AG20443 (cell line): ENCODE measurements at places on chromosomes 12 and 14.

DNA sequence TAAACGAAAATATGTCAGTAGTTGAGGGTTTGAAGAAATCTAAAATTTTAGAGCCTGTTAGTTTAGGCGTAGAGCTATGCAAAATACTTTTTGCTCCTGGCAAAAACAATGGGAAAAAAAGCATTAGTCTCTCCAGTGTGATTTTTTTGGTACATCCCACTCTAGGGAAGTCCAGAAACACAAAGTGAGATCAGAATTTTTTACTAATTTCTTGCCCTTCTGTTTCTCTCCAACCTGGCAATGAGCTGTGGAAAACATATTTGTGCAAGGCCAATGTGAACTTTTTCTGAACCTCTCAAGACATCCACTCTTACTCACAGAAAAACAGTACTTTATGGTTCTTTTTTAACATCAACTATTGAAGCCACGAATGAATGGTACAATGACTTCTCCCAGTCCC lies 56.9 kb upstream of the DCN start:
- DNase-seq: no peak

GRCh38 chr14:93884950-93885349 lies 42.2 kb upstream of the FAM181A start:
- DNase-seq: no peak

- DNase-seq: peak; percentile 41
These were observed at the start of gene ARHGAP5 for GRCh38 chr14:32077081-32078022. Gene ARHGAP5, plus strand, starts transcription at chr14:32077304. Its CDS starts 13,366 bp downstream, at chr14:32090670.

GRCh38 chr12:121580959-121581685 lies at the start of gene KDM2B:
Gene KDM2B, minus strand, starts transcription at chr12:121581023. Its CDS starts 112 bp downstream, at chr12:121580911.
- peak; percentile 33 for DNase-seq

- DNase-seq: no peak
These were observed 58.6 kb downstream of the SLC38A1 start for GRCh38 chr12:46209914-46210872.

DNA sequence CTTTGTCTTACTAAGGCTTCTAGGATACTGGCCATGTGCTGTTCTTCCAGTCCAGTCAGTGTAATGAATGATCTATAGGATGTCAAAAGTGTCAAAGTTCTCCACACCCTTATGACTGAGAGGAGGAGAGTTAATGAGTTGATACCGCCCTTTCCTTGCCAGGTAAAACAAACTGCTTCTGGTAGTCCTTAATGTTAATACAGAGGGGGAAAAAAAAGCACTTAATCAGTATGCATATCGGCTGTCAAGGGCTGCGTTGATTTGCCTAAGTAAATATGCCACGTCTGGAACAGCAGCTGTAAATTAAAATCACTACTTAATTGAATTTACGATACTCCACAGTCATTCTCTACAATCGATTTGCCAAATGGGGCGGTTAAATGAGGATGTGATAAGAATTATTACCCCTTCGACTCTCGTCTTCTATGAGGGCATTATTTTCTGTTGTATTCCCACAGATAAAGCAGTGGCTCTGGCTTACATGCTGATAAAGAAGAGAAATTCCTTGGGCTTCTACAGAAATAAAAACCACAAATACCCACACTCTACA lies 416.0 kb downstream of the KCNH5 start:
- no peak for DNase-seq

- DNase-seq: no peak
These were observed 186.6 kb downstream of the PAX9 start for GRCh38 chr14:36848213-36848612.

DNA sequence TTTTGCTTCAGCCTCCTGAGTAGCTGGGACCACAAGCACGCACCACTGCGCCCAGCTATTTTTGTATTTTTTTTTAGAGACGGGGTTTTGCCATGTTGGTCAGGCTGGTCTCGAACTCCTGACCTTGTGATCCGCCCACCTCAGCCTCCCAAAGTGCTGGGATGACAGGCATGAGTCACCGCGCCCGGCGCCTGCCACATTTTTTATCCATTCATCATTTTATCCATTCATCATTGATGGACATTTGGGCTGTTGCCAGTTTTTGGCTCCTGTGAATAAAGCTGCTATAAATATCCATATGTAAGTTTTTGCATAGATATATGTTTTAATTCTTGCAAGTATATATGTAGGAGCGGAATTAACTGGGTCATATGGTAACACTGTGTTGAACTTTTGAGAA lies 79.5 kb downstream of the DAAM1 start:
- DNase-seq: no peak

GRCh38 chr12:53097564-53098353 lies at the start of gene IGFBP6:
Gene IGFBP6, plus strand, starts transcription at chr12:53097667. Its CDS starts 51 bp downstream, at chr12:53097718.
- DNase-seq: peak; percentile 67

DNA sequence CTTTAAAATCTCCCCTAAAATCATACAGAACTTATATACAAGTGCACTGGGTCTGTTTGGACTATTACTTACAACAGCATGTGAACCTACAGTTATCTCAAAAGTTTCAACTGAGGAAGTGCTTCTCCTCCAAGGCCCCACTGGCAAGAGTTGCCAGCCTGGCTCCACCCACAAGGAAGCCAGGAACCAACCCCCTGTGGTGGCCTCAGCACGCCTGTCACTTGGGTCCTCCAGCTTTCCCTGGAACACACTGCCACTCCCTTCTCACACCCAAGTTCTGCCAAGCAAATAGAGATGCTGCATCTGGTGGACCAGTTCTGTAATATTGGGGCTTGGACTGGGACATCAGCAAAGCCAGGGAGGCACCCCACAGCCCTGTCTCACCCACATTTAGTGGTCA lies 115.4 kb downstream of the GCH1 start:
- no peak for DNase-seq

DNA sequence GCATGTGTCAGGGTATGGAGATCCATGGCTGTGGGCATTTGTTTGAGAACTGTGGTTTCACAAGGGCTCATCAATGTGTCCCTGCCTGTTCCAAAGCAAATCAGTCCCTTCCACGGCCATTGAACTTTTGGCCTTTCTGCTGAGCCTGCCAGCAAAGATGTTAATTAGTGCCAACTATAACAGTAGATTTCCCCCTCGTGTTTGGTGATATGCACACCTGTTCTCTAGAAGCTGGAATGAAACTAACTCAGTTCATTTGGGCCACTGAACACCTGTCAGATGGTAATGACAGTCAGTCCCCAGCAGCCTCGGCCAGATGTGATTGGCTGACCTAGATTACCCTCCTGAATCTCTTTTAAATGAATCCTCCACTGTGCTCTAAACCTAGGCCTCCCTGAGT lies 43.2 kb downstream of the IRAK3 start:
- DNase-seq: no peak

GRCh38 chr12:112906712-112907414 lies at the start of gene OAS1:
Gene OAS1, plus strand, starts transcription at chr12:112906962. Its CDS starts 78 bp downstream, at chr12:112907040.
- DNase-seq: peak; percentile 59

GRCh38 chr12:132445884-132446632 lies 43.9 kb upstream of the FBRSL1 start:
- peak; percentile 67 for DNase-seq

- DNase-seq: no peak
These were observed 5.1 kb upstream of the NKX2-1 start for GRCh38 chr14:36524874-36525745.

- peak; percentile 48 for DNase-seq
These were observed 5.9 kb downstream of the LAG3 start for GRCh38 chr12:6778217-6778573.

DNA sequence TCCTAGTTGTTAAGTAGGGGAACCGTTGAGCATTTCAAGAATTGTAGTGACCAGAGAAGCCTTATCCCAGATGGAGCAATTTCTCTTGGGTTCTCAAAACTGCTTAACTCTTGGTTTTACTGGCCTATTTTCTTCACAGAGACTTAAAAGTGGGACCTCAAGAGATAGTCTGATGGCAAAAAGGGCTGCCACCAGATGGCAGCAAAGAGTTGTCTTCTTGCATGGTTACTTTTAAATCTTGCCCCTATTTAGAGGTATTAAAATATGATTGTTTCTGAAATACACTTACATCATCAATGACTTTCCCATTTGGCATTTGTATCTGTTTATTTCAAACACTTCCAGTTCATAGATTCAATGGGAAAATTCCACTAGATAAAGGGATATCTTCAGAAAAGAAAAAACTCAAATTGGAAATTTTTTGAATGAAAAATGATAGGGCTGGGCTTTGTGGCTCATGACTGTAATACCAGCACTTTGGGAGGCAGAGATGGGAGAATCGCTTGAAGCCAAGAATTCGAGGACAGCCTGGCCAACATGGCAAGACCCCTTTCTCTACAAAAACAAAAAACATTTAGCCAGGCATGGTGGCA lies 69.9 kb upstream of the CNTN1 start:
- DNase-seq: peak; percentile 49

- peak; percentile 15 for DNase-seq
These were observed 187.2 kb downstream of the SYNE2 start for GRCh38 chr14:64040044-64040443.

DNA sequence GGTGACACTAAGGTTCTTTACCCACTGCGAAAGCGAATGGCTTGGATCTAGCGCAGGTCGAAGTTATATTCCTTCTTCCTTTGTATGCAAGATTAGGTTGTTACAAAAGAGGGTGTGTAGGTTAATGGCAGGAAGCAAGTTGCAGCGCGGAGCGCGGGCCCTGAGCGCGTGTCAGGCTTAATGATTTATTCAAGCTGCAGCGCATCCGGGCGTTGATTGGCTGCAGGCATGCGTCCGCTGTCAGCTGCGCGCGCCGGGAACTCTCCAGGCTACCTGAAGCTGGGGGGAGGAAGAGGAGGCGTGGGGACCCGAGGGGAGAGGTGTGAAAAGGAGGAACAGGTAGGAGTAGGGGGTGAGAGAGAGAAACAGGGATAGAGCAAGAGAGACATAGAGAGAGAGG lies 7.4 kb downstream of the ASCL1 start:
- no peak for DNase-seq

- DNase-seq: no peak
These were observed 210.1 kb downstream of the DPF3 start for GRCh38 chr14:72683787-72684186.

- peak; percentile 69 for DNase-seq
These were observed 58.3 kb upstream of the ARID2 start for GRCh38 chr12:45671254-45671653.

- DNase-seq: no peak
These were observed 19.8 kb upstream of the MGP start for GRCh38 chr12:14905269-14906004.

DNA sequence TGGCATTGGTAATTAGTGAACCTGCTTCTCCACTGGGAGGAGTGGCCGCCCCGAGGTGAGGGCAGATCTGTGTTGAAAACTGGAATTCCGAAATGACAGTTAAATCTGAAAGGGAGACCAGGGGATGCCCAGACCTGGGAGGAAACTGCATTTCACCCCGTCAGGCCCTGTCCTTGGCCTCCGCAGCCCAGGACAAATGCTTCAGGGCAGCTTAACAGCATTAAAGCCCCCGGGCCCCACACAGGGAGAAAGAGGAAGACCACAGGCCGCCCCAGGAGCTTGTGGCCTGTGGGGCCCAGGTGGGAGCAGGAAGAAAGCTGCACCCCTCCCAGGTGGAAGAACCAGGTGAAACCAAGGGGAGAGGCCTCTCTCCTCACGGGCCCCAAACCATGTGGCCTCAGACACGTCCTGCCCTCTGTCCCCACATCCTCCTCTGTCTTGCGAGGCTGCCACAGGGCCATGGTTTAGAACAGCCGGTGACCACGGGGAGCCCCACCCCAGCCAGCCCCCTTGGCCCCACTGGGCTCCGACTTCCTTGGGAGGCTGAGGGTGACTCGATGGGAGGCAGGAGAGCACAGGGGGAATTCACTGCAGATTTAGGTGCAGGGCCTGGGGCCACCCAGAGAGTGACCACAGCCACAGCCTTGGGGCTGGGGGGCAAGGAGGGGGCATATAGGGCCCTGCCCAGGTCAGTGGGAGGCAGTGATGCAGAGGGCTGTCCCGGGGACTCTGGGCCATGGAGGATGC lies 265.4 kb downstream of the ADGRD1 start:
- no peak for DNase-seq

- no peak for DNase-seq
These were observed 137.7 kb downstream of the MON2 start for GRCh38 chr12:62604373-62604772.

GRCh38 chr14:37810094-37810801 lies 214.8 kb downstream of the TTC6 start:
- DNase-seq: no peak

DNA sequence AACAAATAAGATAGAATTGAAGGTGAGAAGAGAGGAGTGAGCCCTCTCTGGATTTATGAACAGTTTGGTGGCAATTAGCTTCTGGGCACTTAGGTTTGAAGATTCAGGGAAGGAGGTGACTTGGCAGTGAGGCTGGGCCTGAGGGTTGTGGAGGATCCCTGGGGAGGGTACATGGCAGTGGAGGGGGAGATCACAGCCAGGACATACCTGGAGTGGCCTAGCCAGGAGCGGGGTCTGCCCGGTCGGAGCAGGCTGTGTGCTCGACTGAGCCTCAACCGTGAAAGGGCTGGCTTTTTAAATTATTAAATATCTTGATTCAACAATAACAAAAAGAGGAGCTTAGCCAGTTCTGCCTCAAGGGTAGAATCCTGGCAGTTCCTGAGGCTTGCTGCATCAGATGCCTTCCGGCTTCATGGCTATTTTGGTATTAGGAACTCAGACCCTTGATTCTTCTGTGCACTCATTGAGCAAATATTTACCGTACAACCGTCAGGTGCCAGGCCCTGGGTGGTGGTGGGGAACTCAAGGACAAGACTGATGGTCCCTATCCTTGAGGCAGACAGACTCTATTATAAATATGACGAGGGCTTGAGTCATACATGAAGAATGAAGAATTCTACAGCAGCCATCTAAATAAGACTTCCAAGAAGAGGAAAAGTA lies 73.4 kb downstream of the SPTB start:
- peak; percentile 75 for DNase-seq

- no peak for DNase-seq
These were observed 13.6 kb downstream of the SERPINA1 start for GRCh38 chr14:94374749-94375260.

GRCh38 chr14:32102152-32102787 lies 25.2 kb downstream of the ARHGAP5 start:
- DNase-seq: no peak

DNA sequence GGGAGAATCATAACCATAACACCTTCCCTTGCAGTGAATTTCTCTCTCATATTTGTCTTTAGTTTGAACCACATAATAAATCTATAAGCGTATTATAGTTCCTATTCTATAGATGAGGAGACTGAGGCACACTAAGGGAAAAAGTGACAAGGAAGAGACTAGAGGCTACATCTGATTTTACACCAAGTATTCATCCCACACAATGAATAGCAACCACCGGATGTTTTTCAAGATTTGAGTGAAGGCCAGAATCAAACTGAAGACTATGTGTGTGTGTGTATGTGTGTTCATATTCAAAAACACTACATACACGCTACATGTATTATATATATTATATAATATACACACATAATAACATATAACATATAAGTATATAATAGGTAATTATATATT lies 4.7 kb downstream of the ASB2 start:
- no peak for DNase-seq

GRCh38 chr12:71710276-71711125 lies 24.6 kb downstream of the TMEM19 start:
- DNase-seq: peak; percentile 83
